Fibroblast of mammary gland (primary cell): ENCODE measurements at places on chromosomes 5 and 9.

DNA sequence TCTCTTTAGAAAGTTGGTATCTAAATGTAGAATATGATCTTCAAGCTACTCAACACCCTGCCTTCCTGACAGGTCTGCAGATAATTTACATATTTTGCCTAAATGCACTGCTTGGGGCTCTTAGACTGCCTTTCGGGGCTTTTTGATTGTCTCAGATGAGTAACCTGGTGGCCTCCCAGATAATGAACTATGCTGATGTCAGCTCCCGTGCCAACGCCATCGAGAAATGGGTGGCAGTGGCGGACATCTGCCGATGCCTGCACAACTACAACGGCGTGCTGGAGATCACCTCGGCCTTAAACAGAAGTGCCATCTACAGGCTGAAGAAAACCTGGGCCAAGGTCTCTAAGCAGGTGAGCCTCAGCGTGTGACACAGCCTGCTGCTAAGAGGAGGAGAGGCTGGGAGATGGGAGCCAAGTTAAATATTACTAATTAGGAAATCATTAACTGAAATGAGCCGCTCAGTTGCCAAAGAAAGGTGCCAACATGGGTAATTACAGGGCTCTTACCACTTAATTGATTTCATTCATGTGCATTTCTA is 20.8 kb upstream of the CKMT2 start:
- DNase-seq: no peak

DNA sequence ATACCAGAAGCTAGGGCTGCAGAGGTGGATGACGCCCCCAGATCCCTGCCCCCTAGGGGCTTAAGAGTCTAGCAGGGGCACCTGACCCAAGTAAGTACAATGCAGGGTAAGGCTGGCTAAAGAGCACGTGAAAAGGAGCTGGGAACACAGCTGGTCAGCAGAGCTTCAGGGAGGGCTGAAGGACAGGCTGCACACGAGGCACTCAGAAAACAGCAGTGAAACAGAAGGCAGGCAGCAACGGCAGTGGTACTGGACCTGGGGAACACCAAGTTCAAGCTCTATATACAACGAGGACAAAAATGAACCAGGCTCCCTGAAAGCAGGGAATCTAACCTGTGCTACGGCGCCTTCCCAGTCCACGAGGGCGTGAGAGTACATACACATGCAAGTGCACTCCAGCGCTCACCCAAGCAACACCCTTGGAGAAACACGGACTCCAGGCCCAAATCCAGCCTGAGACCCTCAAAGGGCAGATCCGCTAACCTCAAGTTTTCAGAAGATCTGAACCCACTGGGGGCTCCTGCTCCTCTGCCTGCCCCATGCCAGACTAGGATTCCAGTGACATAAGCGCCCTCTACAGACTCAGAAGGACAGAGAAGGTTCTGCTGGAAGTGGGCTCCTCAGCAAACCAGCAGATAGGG is 57.4 kb downstream of the PSMB7 start:
- peak; percentile 30 for DNase-seq

GRCh38 chr5:1488882-1489680 is 34.7 kb downstream of the LPCAT1 start:
- peak; percentile 91 for DNase-seq

- DNase-seq: no peak
Observed at GRCh38 chr9:31639451-31639850, 745.0 kb upstream of the ACO1 start.

DNA sequence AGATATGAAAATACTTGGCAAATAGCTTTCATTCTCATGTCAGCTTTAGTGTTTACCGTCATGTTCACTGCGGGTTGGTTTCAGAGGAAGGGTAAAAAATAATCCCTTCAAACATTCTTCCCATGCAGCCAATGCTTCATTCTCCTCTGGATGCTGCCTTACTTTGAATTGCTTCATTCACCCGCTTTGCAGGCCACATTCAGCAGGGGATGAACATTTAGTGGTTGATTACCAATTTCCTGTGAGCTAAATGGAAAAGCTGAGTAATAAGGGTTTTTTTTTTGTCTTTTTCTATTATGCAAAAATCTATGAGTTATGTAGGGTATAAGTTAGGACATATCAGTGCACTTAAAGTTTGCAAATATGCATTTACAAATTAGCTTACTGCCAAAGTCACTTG is 96.3 kb upstream of the MEF2C start:
- peak; percentile 42 for DNase-seq

DNA sequence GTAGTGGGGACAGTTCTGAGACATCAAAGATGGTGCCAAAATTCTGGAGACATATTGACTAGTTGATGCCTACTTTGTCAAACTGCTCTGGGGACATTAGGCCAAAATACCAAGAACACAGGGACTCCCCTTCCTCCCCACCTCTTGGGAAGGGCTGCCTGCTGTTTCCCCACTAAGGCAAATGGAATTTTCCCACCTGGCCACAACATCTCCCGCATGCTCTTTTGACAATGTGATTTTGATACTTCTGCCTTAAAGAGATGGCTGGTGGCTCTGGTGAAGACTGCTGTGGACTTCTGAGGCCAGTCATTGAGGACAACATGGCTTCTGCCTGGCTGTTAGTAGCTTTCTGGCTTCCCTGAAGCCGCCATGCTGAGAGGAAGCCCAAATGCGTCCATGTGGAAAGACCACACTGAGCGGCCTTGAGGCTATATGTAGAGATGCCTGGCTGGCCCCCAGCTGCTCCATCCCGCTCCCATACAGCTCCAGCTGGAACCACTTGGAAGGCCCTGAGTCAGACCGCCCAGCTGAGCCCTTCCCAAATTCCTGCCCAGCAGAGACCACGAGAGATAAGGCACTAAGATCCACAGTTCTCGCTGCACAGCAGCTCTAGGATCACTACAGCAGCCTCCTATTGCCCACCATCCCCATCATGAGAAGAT is 226.7 kb downstream of the SYK start:
- no peak for DNase-seq

- no peak for DNase-seq
Observed at GRCh38 chr5:54146390-54146789, 164.0 kb downstream of the ARL15 start.

- no peak for DNase-seq
Observed at GRCh38 chr5:124678922-124679519, 67.4 kb downstream of the ZNF608 start.

- no peak for DNase-seq
Observed at GRCh38 chr5:107123014-107123413, 547.7 kb downstream of the EFNA5 start.

DNA sequence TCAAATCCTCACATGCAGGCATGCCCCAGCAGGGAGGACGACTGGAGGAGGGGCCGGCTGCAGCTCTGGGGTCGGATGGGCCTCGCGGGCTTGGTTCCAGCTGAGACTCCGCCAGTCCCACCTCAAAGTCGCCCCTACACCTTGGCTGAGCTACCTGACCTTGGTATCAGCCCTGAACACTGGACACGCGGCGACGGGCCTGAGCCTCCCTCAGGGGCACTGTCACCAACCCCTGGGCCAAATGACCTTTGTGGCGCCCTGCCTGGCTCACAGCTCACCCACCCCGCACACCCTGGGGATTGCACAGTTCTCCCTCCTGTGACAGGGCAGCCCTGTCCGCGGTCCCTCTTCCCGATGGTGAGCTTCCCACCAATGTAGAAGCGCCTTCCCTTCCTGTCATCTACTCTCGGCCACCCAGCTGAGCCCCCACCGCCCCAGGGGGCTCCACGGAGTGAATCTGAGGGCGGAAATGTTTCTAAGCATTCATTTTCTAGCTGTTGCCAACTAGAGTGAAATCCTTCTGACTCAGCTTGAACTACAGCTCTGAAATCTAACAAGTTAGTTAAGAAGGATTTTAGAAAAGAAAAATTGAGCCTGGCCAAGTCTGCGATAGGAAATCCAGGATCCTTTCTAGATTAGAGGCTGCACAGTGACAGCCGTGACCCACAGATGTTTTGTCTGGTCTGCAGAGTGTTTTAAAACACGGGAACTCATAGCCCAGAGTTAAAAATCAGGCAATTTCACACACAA is 138.9 kb upstream of the PHYKPL start:
- no peak for DNase-seq

DNA sequence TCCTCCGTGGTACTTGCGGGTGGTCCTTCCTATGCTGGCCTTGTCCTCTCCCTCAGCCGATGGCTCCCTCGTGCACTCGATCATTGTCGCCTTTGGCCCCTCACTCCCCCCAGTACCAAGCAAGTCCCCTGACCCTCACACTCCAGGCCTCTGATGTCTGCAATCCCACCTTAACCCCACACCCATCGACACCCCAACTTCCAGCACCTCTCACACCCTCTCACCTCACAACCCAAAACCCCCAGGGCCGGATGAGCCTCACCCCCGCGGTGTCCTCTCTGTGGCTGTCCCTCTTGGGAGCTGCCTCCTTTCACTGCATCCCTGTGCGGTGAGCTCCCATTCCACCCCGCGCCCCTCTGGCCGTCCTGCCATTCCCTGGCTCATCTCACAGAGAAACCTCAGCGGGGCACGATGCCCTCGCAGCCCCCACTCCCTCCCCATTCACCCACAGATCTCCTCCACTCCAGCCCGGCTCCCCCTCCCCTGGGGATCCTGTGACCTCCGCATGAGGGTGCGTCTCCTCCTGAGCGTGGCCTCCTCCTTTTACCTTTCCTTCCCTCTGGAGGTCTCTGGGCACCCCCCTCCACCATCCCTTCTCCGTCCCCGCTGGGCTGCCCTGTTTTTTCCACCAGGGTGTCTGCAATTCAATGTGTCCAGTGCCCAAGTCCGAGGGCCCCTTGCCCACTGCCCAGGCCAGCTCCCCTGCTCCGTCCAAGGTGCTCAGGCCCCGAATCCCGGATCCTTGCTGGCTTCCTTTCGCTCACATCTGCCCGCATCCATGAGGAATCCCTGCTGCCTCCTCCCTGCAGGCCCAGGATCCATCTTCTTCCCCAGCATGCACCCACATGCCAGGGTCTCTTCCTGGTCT is 15.8 kb upstream of the RNU6ATAC start:
- DNase-seq: no peak

- DNase-seq: no peak
Observed at GRCh38 chr5:181200816-181201215, 4.2 kb downstream of the TRIM7 start.

GRCh38 chr9:126462617-126463016 is 136.0 kb downstream of the MVB12B start:
- DNase-seq: no peak

DNA sequence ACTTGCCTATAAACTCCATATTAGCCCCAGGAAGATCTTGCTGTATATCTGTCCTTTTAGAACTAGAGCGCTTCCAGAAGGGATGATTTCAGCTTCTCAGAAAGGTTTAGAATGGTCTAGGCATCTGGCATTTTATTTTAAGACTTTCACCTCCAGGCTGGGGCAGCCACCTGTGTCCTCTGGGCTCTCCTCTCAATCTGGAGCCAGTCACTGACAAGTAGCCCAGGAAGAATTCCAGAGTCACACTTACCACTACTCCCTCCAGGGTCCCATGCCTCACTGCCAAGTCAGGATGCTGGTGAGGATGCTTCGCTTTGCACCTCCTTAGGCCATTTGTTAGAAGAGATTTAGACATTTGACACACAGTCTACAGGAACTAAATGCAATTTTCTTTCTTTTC is 20.8 kb downstream of the B4GALT1 start:
- no peak for DNase-seq

GRCh38 chr5:32099486-32100035 is 74.6 kb downstream of the GOLPH3 start:
- DNase-seq: no peak

DNA sequence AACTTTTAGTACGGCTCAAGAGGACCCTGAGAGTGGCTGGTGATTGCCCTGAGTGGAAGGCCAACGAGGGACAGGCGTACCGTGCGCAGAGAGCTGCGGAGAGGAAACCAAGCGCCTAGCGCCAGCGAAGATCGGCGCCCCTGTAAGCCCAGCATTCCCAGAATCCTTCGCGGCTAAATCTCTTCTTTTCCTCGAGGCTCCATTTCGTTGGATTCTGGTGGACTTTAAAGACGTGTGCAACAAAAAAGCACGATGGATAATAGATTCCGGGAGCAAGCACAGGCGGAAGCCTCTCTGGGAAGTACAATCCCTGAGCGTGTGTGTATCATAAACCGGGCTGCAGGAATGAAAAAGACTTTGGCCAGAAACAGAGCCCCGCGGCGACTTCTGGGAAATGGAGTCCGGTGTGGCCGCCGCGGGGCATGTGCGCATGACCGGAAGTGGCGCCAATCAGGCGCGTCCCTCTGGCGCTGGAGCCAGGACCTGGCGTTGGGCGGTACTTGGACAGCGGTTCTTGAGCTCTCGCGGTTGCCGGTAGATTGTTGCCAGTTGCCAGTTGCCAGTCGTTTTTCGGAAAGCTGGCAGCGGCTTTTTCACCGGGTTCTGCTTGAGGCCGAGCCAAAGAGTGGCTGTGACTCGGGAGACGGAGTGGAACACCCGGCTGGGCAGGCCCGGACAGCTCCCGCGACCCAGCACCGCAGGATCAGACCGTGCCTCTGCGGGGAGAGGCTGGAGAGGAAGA is at the start of gene ZNF79:
Gene ZNF79, plus strand, starts transcription at position 449 of the 742 bp plus-strand sequence. CDS start 406 bp downstream, outside the sequence.
- DNase-seq: peak; percentile 89

DNA sequence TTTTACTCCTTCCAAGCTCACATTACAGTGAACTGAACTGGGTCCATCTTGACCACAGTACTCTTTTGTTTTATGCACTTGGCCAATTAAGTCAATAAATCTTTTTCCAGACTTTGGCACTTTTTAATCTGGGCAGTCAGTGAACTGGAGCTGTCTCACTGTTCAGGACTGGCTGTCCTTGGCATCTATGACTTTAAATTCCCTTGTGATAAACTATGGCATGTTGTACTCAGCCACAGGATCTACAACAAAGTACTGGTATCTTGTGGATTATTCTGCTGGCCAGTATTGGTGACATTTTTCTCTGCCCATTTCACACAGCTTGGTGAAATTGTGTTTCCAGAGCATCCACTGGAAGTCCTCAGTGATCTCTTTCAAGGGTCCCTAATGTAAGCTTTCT is 1144.8 kb upstream of the SEMA6A start:
- DNase-seq: no peak

DNA sequence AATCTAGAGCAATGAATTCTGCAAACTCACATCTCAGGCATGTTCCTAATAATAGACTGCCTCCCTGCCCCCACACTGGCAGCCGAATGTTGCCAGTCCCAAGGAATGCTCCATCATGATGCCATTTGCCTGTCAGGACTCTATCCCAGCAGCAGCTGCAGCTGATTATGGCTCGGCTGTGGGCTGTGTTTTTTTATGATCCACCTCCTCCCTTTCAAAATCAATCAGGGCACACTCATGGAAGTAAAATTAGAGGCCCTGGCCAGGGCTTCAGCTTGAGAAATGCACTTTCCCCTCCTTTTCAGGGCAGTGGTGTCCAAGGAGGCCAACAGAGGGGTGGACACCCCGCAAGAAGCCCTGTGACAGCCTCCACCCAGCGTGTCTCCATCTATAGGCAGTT is 176.7 kb upstream of the S1PR3 start:
- peak; percentile 92 for DNase-seq

GRCh38 chr9:118059484-118060278 is 355.5 kb downstream of the TLR4 start:
- peak; percentile 15 for DNase-seq

GRCh38 chr9:84294241-84294950 is 46.2 kb downstream of the SLC28A3 start:
- no peak for DNase-seq

- no peak for DNase-seq
Observed at GRCh38 chr5:117457656-117458055, 883.0 kb upstream of the SEMA6A start.

GRCh38 chr9:127801955-127802575 is 617 bp upstream of the FPGS start:
- peak; percentile 39 for DNase-seq

GRCh38 chr5:81850501-81851357 is 99.8 kb upstream of the SSBP2 start:
- peak; percentile 42 for DNase-seq

- DNase-seq: peak; percentile 74
Observed at GRCh38 chr5:112757468-112758208, 20.0 kb downstream of the APC start.
